Stimulated activated naive CD8-positive, alpha-beta T cell treated with anti-CD3 and anti-CD28 coated beads, Interleukin-15, amount 100 ng/mL, for 72 hours (primary cell): ENCODE measurements at places on chromosomes 3 and 15.
A peak's percentile ranks its signal among the peaks of the same experiment; 100 is the strongest.

DNA sequence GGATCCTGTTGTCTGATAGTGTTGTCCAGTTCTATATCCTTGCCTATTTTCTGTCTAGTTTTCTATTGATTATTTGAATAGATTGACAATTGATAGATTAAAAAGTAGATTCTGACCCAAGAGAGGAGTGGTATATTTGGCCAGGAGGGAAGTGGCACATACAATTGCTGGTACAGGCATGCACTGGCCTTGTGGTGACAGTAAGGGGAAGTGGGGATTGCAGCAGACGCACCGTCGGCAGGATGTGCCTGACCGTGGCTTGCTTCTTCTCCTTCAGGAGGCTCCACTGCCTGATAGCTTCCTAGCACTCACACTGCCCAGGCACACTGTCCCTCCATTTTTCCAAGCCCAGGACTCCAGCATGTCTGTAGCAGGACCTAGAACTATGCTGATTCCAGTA, 10.5 kb downstream of the GABRG3 start:
- DNase-seq = no peak

DNA sequence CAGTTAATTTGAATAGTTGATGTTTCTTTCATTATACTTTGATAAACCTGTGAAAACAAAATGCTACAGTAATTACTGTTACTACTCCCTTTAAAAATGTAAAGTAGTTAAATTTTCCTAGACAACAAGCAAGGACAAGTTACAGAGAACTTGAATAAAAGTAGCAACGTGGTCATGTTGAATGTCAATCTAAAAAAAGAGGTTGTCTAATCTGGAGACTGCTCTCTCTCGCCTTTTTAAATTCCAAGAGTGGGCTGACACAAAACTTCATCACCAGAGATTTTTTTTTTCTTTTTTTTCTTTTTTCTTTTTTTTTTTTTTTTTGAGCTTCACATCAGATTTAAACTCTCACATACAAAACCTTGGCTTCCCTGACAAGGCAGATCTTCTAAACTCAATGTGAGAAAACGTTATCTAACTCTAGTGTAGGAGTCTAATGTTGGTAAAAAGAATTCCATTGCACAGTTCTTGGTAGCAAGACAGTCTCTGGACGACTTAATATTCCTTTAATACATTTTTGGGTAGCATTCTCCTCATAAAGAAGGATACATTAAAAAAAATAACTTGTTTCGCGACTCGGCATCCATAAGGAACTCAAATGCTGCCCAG, 4.1 kb downstream of the FOXP1 start:
- no peak for DNase-seq

DNA sequence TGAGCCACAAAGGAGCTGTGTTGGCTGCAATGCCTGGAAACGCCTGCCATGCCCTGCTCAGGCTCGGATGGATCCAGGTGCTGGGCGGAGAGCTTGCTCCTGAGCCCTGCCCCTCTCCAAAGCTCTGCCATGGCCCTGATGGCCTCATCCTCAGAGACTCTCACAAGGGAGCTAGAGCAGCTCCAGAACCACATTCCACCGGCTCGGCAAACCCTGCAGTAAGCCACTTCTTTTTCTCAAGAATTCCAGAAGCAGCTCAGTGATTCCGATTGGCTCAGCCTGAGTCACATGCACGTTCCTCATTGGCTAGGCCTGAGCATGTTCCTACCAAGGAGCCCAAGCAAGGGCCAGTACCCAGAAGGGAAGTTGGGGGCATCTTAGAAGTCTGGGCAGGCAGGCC, 24.8 kb downstream of the TPRA1 start:
- no peak for DNase-seq

DNA sequence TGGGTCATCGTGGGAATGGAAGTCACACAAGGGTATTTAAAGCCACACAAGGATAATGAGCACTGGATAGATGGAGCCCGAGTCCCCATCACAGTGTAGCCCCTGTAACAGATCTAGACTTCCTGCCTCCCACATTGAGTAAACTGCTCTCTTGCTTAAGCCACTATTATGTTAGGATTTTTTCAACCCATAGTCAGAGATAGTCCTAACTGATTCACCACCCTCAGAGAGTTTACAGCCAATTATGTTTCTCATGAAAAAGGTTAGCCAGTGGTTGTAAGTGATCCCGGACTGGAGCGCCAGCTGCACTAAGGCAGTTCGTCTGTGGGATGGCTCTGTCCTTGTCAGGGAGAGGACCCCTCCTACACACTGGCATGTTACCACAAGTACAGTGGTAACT, 77.0 kb downstream of the KLF13 start:
- DNase-seq = no peak

DNA sequence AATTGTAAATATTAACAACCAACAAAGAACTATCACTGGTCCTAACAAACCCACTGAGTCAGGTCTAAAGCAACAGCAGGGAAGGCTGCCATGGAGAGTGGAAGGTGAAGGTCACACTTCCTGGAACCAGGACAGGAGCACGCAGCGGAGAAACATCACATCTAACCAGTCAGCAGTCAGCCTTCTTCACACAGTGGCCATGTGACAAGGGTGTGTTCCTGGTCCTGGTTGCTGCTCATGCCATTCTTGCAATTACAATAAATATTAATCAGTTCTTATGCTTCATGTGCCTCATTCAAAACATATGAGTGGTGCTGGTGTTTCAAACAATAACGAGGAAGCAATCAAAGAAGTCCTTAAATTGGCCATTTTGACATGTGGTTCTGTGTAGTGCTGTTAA, 162.8 kb downstream of the ARRDC4 start:
- no peak for DNase-seq

GRCh38 chr3:127734754-127735473, 62.2 kb downstream of the ABTB1 start:
- DNase-seq = no peak

DNA sequence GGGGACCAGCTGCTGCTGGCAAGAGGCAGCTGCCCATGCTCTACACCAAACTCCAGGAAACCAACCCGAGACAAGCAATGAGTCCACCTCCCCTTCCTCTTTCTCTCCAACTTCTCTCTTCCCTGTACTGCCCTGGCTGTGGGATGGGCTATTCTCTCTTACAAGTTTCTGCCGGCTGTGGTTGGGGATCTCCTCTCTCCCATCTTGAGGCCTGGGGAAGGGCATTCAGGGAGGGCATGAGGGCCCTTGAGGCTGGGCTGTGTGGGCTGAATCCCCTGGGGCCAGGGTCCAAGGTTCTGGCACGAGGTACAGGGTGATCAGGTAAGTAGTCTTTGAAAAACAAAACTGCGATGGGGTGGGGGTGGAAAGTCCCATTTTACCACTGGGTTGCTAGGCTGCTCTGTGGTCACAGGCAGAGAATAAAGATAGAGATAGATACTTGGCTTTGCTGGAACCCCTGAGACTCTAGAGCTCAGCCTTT, 32.3 kb upstream of the CTSH start:
- DNase-seq = no peak

DNA sequence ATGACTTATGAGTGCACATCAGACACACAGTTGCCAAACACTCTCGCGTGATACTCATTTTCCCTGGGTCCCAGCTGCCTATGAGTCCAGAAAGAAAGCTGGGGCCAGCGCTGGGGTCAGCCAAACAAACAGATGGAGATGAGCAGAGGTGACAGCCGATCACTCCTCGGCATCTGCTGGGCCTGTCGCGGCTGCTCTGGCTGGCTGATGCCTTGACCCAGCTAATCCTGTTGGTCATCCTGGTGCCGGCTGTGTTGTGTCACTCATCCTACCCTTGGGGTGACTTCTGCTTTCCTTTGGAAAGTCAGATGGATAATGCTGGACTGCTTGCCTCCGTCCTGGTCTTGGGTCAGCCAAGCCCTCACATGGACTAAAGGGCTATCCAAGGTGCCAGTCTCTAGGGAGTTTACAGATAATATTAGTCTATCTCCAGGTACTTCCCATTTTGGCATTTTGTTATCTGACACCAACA, 105.3 kb upstream of the PDZRN3 start:
- no peak for DNase-seq

- no peak for DNase-seq
These were observed 26.0 kb downstream of the ACSBG1 start for GRCh38 chr15:78208341-78208844.

GRCh38 chr15:65902373-65902772, 33.1 kb downstream of the RAB11A start:
- DNase-seq = no peak

DNA sequence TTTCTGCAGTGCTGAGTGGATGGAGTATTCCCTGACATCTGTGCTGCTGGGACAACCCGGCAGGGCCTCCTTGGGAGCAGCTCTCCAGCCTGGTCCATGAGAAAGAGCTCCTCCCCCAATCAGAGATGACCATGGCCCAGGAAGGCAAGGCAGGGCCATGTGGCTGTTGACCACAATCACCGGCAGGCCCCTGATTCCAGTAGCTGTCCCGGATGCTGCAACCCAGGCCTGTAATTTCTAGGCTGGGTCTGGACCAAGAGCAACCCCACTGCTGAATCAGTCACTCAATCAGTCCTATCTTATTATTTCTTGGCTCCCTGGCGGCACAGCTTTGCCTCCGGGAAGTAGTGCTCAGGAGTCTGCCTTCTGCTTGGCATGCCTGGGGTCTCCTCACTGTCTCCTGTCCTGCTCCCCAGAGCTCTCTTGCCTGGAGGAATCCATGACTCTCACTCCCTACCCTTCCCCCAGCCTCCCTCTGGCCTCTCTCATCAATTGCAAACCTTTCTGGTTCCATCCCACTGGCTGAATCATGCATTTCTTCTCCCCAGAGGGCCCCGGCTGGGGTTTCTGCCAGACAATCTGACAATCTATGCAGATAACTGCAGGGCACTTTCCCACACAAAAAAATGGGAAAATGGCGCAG, 32.6 kb upstream of the ITGA11 start:
- no peak for DNase-seq

DNA sequence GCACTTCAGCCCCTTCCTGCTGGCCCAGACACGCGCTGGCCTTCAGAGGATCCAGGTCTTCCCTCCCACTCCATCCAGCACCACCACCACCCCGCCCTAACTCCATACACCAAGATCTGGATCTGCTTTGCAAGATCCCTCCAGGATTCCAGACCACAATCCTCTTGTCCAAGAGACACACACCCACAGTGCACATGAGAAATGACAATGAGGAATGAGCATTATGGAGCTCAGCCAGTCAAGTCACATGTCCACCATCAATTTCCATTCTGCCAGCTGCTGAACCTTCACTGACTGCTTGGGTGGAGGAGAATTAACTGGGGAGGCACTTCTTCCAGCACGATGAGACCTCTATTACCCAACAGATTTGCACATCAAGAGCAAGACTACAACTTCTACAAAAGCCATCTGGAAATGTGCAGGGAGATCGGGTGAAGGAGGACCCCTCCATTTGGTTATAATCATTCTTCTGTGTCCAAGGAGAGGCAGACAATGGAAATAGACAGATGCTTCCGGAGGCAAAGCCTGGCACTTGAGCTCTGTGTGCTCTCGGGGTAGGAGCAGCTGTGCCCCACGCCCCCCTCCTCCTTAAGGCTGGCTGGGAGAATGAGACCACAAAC, 12.3 kb upstream of the SPATA12 start:
- DNase-seq = no peak

DNA sequence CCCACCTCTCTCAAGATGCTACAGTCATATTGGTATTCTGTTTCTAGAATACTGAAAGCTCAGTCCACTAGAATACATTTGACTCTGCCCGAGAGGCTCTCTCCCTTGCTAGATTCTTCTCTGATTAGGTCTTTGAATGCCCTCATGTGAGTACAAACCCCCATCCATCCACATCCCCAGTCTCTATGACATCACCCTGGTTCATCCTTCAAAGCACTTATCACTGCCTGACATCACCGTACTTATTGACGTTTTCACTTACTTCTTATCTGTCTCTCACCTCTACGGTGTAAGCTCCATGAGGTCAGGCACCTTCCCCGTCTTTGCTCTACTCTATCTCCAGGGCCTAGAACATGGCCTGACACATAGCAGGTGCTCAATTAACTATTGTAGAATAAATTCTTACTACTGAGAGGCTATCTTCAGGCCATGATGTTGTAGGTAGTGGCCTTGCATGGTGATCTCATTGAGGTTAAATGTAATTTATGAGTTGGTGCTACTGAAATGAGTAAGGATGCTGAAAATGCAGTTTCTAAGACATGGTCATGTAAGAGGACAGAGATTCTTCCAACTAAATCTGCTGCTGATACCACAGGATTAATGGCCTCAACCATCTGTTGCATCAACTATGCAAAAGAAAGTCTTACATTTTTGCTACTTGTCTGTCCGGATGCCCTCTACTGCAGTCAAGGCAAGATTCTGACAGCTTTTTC, 26.8 kb downstream of the EOGT start:
- DNase-seq = no peak

GRCh38 chr3:4664412-4664811, 171.3 kb downstream of the ITPR1 start:
- DNase-seq = no peak

- DNase-seq = peak; percentile 80
These were observed 7.0 kb upstream of the BMF start for GRCh38 chr15:40115670-40116093.

- peak; percentile 9 for DNase-seq
These were observed 121.1 kb downstream of the OXSM start for GRCh38 chr3:25910997-25911396.

GRCh38 chr3:126656371-126657134, 1.6 kb upstream of the TXNRD3 start:
- DNase-seq = no peak

- peak; percentile 6 for DNase-seq
These were observed 37.9 kb downstream of the PSTPIP1 start for GRCh38 chr15:77032647-77033416.

GRCh38 chr3:131114256-131114655, 87.6 kb downstream of the NEK11 start:
- no peak for DNase-seq

GRCh38 chr3:37662785-37663184, 198.9 kb upstream of the CTDSPL start:
- no peak for DNase-seq

DNA sequence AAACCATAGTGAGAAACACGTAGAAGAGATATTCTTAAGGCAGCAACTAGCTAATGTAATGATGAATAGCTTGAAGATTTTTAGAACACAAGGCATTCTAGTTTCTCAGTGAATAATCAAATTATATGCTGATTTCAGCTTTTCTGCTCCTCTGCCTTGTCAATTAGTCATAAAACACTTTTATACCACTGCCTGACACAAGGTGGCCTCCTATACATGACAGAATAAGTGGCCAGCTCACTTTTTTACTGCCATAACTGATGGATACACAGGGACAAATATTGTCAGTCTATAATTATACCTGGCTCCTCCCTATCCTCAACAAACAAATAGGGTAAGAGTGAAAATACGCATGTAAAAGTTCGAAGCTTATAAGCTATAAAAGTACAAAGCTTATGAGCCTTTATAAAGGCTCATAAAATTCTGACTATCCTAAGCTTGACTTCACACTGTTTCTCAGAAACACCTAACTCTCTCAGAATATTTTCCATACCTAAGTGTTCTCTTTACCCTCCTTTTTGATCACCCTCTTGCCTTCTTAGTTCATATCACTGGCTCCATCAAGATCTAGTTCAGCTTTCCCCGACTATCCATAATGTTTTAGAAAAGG, 81.6 kb downstream of the HERC1 start:
- DNase-seq = peak; percentile 37

GRCh38 chr15:99387421-99388168, 136.3 kb downstream of the LRRC28 start:
- no peak for DNase-seq

GRCh38 chr3:176274161-176274560, 923.1 kb downstream of the TBL1XR1 start:
- no peak for DNase-seq
